ENCODE measurements at places on chromosomes 16 and 17.

GRCh38 chr17:72400863-72401262 lies 280.0 kb downstream of the SOX9 start:
- peaks cover 1% of the 10 kb centered on the region for H3K4me1 ChIP-seq
- H3K27me3 ChIP-seq = no peaks in the 10 kb centered on the region
- H3K4me3 ChIP-seq = no peak overlapping the region
- no peak for DNase-seq
- H3K36me3 ChIP-seq = no peaks in the 10 kb centered on the region

DNA sequence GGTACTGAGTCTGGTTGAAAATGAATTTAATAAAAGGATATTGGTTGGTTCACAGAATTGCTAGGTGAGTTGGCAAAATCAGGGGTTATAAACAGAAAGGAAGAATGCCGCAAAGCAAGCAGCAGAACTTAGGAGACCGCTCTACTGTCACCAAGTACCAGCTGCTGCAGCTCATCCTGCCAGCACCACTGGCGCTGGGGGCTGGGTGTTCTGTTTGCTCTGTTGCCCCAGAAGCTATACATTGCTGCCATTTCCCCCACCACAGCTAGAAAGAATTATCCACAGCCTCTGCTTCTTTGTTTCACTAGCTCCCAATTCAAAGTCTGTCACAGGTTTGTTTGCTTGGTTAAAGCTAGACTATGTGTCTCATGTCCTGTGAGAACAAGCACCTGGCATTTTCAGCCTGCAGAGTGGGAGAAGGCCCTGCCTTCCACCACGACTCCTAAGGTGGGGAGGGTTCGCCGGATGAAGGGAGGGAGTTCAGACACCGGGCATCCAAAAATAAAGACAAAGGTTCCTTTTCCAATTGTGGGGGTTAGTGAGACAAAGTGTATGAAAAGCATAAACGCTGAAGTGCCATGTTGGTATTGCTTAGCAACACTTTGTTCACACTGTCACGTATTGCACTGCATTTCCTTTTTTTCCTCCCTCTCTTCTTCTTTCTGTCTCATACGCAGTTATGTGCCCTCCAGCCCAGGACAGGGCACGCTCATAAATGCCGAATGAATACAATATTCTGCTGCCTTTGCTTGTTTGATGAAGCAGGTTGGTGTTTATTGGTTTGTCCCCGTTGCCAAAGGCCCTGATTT lies 9.6 kb upstream of the CPD start:
- peaks cover 19% of the 10 kb centered on the region for H3K4me1 ChIP-seq
- H3K4me3 ChIP-seq = no peak overlapping the region
- H3K27me3 ChIP-seq = no peaks in the 10 kb centered on the region
- no peak for DNase-seq
- H3K27ac ChIP-seq = no peak overlapping the region
- no peaks in the 10 kb centered on the region for H3K36me3 ChIP-seq

DNA sequence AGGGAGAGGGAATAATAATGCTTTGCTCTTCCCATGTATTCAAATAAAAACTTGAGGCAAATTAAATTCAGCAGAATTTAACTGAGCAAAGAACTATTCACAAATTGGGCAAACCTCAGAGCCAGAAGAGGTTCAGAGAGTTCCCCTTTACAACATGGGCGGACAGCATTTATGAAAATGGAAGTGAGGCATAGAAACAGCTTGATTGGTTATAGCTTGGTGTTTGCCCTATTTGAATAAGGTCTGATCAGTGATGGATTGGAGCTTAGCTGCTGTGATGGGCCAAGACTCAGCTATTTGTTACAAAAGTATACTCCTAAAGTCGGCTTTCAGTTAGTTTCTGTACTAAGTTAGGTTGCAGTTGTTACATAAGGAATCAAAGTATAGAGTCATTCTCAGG lies 63.0 kb downstream of the TMEM100 start:
- no peaks in the 10 kb centered on the region for H3K36me3 ChIP-seq
- no peak overlapping the region for H3K27ac ChIP-seq
- peaks cover 8% of the 10 kb centered on the region for H3K27me3 ChIP-seq
- H3K4me3 ChIP-seq = no peak overlapping the region

DNA sequence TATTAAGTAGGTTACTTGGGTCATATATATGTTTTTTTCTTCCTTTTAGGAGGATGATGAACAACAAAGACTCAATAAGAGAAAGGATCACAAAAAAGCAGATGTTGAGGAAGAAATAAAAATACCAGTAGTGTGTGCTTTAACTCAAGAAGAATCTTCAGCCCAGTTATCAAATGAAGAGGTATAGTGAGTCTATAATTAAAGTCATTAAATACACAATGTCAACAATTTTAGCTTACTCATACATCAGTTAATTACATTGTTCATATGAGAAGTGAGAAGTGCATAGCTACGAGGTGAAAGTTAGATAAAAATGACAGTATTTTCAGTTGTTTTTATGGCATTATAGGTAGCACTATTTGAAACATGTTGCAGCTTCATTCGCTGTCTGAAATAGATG lies 65.2 kb downstream of the NUP88 start:
- no peaks in the 10 kb centered on the region for H3K4me1 ChIP-seq
- no peak overlapping the region for H3K27ac ChIP-seq
- no peaks in the 10 kb centered on the region for H3K27me3 ChIP-seq
- H3K4me3 ChIP-seq = no peak overlapping the region
- peaks cover 11% of the 10 kb centered on the region for H3K36me3 ChIP-seq

DNA sequence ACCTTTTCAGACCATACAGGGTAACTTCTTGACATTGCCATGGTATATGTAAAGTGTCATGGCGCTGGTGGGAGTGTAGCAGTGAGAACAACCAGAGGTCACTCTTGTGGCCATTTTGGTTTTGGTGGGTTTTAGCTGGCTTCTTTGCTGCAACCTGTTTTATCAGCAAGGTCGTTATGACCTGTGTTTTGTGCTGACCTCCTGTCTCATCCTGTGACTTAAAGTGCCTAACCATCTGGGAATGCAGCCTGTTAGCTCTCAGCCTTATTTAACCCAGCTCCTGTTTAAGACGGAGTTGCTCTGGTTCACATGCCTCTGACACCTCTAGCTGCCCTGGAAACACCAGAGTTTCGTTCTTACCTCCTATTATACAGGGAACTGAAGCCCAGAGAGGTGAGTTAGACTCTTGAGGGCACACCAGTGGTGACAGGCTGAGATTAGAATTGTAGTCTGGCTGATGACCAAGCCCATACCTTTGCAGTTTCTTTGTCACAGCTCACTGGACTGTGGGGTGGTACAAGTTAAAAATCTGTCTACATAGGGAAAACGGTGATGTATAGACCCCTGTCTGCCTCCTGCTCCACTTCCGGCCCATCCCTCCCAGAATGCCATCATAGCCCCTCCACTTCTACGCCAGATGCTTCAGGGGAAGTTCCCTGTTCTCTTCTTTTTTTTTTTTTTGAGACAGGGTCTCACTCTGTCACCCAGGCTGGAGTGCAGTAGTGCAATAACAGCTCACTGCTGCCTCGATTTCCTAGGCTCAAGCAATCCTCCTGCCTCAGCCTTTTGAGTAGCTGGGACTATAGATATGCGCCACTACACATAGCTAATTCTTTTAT lies 21.0 kb downstream of the KSR1 start:
- H3K27me3 ChIP-seq = no peaks in the 10 kb centered on the region
- no peak overlapping the region for H3K4me3 ChIP-seq

DNA sequence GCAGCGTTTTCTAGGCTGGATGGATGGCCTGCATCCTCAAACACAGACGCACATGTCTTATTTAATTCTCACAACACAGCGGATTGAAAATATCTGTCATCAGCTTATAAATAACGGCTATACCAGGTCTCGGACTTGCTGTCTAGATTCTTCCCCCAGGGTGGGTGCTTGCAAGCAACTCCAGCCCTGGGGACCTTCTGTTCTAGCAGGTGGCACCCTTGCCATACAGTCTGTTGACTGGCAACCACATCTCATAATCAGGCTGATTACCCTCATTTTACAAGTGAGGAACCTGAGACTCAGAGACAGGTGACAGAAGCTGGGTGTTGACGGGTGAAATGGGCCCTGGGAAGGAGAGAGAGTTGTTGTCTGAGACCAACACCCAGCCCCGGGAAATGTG lies 16.2 kb upstream of the SEZ6 start:
- no peak overlapping the region for H3K27ac ChIP-seq
- DNase-seq = no peak
- peaks cover 54% of the 10 kb centered on the region for H3K27me3 ChIP-seq
- peaks cover 7% of the 10 kb centered on the region for H3K4me1 ChIP-seq
- H3K36me3 ChIP-seq = no peaks in the 10 kb centered on the region

GRCh38 chr16:12975766-12976165 lies 74.4 kb downstream of the SHISA9 start:
- H3K4me3 ChIP-seq = no peak overlapping the region
- H3K36me3 ChIP-seq = no peaks in the 10 kb centered on the region
- H3K27ac ChIP-seq = no peak overlapping the region
- no peaks in the 10 kb centered on the region for H3K27me3 ChIP-seq

GRCh38 chr17:48270899-48271298 lies 159.1 kb downstream of the SKAP1 start:
- H3K36me3 ChIP-seq = peaks cover 3% of the 10 kb centered on the region
- no peak overlapping the region for H3K4me3 ChIP-seq
- H3K27ac ChIP-seq = no peak overlapping the region
- no peak for DNase-seq

DNA sequence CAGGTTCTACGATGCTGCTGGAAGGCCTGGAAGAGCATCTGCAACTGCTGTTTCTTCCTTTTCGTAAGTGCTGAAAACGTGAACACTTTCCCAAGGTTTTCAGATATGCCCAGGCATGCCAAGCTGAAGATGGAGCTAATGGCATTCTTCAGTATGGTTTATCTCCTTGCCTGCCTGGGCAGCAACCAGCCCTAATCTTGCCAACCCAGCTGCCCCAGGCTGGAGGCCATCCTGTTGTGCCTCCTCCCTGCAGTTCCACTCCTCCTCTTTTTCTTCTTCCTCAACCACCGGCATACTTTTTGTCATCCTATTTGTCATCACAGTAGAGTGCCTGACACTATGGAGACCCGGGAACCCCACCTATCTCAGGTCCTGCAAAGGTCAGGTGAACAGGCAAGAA lies 1849.3 kb downstream of the TP53TG3F start:
- DNase-seq = no peak
- H3K27me3 ChIP-seq = no peaks in the 10 kb centered on the region
- no peaks in the 10 kb centered on the region for H3K4me1 ChIP-seq
- H3K27ac ChIP-seq = no peak overlapping the region

DNA sequence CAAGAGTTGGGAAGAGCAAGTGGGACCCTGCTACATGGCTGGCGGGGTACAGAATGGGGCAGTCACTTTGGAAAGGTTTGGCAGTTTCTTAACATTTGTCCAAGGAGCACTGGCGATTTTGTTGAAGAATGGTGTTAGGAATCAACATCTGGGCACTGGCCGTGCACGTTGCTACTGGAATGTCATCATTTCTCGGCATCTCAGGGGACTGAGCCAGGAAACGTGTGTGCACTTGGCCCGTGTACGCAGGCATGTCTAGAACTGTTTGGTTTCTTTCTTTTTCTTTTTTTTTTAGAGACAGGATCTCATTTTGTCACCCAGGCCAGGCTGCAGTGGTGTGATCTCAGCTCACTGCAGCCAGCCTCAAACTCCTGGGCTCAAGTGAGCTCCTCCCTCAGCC lies 17.3 kb upstream of the FOXK2 start:
- no peak overlapping the region for H3K27ac ChIP-seq
- H3K4me1 ChIP-seq = peaks cover 14% of the 10 kb centered on the region
- H3K36me3 ChIP-seq = no peaks in the 10 kb centered on the region
- H3K4me3 ChIP-seq = no peak overlapping the region

Measured in activated naive CD8-positive, alpha-beta T cell treated with anti-CD3 and anti-CD28 coated beads, Interleukin-2, amount 10 ng/mL, durations not matched to agents 7 days and 5 days (primary cell).